ENCODE measurements at places on chromosomes 11 and 22.

- no peak for DNase-seq
Measured at GRCh38 chr11:125407046-125407445, 89.0 kb downstream of the FEZ1 start.

- no peak for DNase-seq
Measured at GRCh38 chr22:41989246-41989645, 9.3 kb upstream of the WBP2NL start.

DNA sequence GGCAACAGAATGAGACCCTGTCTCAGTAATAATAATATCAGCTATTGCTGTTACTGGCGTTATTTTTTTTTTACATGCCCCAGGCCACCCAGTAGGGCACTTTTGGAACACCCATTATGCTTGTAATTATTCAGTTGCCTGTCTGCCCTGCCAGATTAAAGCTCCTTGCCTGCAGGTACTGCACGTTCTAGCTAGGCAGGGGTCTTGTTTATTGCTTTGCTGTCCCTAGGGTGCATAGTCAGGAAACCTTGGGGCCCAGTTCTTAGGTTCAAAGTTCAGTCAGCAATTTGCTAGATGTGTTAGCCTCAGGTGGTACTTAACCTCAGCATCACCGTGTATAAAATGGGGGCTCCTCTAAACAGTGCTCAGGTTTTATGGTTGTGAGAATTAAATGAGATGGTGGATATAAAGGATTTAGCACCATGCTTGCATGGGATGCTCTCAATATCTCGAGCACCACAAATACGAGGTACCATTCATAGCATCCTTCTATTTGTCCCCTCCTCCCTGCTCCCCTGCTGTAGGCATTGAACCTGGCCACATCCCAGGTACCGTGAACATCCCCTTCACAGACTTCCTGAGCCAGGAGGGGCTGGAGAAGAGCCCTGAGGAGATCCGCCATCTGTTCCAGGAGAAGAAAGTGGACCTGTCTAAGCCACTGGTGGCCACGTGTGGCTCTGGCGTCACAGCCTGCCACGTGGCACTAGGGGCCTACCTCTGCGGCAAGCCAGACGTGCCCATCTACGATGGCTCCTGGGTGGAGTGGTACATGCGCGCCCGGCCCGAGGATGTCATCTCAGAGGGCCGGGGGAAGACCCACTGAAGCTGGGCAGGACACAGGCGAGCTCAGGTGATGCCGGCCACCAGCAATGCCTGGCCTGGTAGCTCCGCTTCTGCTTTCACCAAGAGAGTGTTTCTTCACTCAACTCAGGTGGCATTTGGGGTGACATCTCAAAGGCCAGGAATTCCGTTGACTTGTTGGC lies 9.4 kb downstream of the MPST start:
- no peak for DNase-seq

- no peak for DNase-seq
Measured at GRCh38 chr11:47797633-47798032, 30.5 kb upstream of the FNBP4 start.

- DNase-seq, result no peak
Measured at GRCh38 chr11:9014826-9015225, 11.0 kb upstream of the NRIP3 start.
